Amniotic stem cell (primary cell): ENCODE measurements at places on chromosomes 5 and 9.

- DNase-seq, result peak; percentile 72
Observed at GRCh38 chr5:126354012-126354857, 69.0 kb upstream of the GRAMD2B start.

- DNase-seq, result no peak
Observed at GRCh38 chr9:135136481-135136880, 49.0 kb downstream of the OLFM1 start.

DNA sequence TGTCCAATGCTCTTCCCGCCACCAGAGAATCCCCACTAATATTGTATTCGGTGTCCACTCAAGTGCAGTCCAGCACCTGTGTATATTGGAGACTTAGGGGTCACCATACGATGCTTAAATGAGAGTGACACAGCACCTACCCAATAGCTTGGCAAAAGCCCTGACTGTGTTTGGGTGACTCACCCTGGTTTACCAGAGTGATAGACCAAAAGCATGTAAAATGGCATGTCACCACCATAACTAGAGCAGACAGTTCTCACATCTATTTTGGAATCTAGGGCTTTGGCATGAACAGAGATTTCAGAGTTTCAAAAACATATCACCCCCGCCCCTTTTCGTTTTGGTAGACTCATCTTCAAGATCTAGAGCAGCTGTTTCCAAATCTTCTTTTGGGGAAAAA lies 217.3 kb upstream of the RASEF start:
- DNase-seq, result no peak

DNA sequence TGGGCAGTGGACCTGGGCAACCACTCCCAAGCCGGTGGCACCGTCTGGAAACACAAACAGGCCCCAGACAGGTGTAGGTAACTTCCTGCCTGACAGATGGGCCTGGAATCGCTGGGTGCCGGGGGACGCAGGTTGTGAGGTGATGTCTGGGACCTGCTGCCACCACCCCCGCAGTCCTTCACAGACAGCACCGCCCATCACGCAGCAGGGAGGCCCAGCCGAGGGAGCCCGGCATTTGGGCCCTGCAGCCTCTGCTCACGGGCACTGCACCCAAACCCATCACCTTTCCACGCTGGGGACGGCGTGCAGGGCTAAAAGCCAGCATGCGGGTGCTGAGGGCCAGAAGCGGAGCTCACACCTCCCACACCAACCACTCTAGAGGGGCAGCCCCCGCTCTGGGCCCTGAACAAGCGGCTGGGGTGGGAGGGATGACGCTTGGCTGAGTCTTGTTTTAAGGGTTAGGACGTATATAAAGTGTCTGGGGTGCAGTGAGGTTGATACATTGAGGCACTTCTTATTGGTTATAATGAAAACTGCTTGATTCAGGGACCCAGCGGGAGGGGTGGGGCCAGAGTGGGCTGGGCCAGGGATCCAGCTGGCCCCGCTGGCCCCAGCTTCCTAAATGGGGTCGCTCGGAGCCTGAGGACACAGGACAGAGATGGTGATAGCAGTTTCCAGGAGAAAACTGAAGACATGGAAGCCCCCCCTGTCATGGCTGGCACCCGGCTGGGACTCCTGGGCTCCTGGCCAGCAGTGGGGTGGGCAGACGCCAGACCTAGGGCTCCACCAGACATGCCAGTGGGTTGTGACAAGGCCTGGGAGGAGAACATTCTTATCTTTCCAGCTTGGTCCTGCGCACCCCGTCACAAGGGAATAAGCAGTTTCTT lies 11.3 kb downstream of the MYMK start:
- DNase-seq, result no peak

DNA sequence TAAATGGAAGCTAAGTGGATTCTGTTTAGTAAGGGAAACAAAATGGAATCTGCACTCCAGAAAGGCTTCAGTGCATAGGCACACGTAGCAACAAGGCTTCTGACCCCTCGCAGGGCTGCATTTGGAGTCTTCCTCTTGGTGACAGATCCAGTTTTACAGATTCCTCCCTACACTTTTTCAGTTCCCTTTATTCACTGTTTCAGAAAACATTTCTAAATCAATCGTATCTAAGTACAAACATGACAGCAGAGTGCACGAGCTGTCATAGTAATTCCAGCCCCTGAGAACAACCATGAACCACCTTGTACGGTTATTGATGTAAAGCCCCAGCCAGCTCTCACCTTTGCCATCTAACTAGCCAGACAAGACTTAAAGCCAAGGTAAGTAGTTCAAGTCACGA lies 491.6 kb downstream of the SEMA5A start:
- no peak for DNase-seq

- no peak for DNase-seq
Observed at GRCh38 chr9:96241391-96241809, 60.6 kb downstream of the HSD17B3 start.

GRCh38 chr5:92147798-92148197 lies 764.7 kb upstream of the ARRDC3 start:
- DNase-seq, result no peak

- no peak for DNase-seq
Observed at GRCh38 chr5:136129445-136129844, 3.2 kb upstream of the SMAD5 start.

- DNase-seq, result no peak
Observed at GRCh38 chr9:134992755-134993124, 75.0 kb upstream of the FCN1 start.

DNA sequence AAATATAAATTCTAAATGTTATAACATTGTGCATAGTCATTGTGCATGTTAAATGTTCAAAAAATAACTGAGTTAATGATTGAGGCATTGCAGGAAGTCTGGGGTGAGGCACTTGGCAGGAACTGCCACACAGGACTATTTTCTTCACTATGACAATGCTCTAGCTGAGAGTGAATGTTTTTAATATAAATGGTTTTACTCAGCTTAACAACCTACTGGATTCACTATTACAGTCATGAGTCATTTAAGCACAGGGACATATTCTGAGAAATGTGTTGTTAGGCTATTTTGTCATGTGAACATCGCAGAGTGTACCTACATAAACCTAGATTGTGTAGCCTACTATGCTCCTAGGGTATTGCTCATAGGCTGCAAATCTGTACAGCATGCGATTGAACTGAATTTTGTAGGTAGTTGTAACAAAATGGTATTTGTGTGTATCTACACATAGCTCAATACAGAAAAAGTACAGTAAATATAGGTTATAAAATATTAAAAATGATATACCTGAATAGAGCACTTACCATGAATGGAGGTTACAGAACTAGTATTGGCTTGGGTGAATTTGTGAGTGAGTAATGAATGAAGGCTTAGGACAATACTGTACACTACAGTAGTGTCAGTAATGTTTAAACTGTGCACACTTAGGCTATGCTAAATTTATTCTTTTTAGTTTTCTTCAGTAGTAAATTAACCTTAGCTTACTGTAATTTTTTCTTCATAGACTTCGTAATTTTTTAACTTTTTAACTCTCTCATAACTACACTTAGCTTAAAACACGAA lies 346.1 kb upstream of the PTGER4 start:
- peak; percentile 2 for DNase-seq

DNA sequence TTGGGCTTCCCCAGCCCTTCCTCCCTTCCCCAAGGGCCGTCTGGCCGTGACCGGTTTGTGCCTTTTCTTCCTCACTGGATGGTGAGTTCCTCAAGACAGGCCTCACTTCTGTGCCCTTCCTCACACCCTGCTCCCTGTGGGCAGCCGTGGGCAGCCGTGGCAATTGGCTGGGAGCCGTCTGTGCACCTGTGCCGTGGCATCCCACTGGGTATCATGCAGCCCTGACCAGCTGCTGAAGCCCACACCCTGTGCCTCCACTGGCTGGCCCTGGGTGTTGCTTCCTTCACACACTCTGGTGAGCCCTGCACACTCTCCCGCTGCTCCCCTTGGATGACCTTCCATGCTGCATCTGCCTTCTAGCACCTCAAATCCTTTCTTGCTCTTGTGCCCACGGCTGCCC lies 100.2 kb downstream of the COL5A1 start:
- no peak for DNase-seq

DNA sequence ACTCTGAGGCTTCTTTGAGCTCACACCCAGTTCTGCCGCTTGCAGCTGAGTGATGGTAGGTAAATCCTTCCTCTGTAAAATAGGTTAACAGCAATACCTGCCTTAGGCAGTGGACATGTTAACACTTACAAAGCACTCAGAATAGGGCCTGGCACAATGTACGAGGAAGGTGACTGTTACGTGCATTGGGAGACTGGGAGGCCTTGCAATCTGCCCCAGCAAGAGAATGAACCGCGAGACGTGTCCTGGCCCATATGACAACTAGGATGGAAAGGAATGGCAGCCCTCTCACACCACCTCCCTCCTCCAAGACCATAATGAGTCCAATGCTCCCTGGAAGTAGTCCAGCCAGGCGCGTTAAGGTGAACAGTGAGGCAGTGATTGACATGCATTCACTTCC lies 23.1 kb upstream of the AKNA start:
- DNase-seq, result no peak
